Glutamatergic neuron (in vitro differentiated cells): ENCODE measurements at places on chromosomes 2 and 18. TPM values are rescaled to one million over a fixed set of nuclear protein-coding genes. Genes with fewer than 3 reads are reported as not detected.

GRCh38 chr2:230947908-230948365 is 22.9 kb upstream of the GPR55 start:
- DNase-seq, result no peak

DNA sequence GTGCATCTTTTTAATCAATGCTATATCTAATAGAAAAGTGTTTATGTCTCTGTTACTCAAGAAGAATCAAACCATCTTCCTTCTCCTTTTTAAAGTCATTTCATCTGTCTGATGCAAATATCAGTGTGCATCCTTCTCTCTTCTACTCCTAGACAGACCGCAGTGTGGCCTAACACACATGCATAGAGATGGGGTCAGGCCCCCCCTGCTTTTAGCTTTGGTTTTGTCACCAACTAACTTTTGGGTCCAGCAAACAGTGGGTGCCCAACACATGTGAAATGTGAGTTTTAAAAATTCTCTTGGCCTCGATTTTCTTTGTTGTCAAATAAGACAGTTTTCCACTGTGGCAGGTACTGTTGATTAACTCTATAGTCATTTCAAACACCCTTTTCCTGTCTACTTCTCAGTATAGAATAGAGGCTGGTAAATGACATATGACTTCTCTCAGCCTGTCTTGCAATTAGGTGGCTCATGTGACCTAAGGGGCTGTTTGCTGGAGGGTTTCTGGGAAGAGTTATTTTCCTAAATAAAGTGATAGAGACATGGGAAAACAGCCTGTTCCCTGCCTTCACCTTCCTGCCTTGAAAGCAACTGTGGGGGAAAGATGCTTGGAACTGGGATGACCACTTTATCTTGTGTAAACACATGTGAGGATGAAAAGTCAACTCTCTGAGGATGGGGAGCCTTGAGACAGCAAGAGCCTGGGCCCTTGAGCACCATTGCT is 65.7 kb upstream of the DARS1 start:
- DNase-seq, result no peak

GRCh38 chr2:45765007-45765727 is 113.7 kb downstream of the PRKCE start:
- no peak for DNase-seq

GRCh38 chr18:75563150-75563549 is 135.6 kb upstream of the SMIM21 start:
- no peak for DNase-seq

GRCh38 chr18:50665015-50665414 is 105.1 kb downstream of the MAPK4 start:
- no peak for DNase-seq

- DNase-seq, result no peak
Measured at GRCh38 chr2:29236074-29236473, 120.9 kb downstream of the CLIP4 start.

DNA sequence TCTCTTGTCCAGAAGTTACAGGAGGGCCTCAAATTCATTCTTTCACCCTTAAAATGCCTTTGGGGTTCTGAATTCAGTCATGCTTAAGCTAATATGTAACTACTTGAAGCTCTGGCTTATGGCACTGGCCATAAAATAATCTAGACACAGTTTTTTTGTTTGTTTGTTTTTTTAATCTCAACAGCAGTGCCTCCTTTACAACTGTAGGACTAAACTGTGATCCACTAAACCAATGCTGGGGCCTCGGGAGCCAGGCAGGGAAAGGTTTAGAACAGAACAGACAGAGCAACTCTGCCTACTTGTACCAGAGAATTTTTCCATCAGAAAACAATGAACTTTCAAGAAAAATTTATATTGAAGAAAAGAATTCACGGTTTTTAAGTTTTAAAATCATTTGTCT is 1.7 kb downstream of the STAM2 start:
- no peak for DNase-seq

- DNase-seq, result no peak
Measured at GRCh38 chr2:207311316-207312005, 145.7 kb upstream of the KLF7 start.

DNA sequence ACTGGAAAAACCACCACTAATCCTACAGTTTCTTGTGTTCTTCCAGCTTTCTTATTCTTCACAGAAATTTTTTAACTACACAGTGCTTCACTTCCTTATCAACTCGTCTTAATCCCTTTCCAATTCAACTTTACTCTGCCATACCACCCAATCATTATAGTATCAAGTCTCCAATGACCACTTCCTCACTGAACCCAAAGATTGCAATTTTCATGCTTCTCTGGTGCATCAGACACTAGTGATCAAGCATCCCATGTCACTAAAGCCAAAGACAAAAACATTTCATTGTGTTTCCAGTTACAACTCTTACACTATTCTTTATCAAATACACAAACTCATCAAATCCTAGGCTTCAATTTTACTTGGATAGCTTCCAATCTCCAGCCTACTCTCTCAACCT is 9.5 kb downstream of the CHAC2 start:
- no peak for DNase-seq

DNA sequence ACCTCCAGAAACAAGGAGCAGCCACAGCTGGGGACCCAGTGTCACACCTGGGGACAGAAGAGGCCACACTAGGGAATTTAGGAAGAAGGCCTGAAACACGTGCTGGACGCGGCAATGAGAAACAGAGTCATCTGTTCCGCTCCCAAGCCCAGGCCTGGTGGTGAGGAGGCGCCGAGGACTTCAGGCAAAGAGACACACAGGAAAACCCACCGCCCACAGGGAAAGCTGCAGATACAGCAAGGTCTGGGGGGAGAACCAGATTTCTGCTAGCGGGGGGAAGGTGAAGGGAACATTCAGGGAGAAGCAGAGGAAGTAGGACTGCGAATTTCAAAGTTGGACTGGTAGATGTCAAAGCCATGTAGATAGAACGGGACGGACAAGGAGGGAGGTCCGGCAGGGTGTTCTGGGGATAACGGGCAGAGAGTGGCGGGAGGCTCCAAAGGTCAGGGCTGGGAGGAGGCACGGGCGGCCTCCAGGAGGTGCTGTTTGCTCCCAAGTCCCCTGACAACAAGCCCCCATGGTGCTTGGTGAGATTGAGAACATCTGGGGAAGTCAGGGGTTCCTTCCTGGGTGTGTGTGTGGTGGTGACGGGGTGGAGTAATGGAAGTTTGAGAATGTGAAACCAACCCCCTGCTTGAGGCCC is 351.7 kb upstream of the MYT1L start:
- DNase-seq, result no peak

DNA sequence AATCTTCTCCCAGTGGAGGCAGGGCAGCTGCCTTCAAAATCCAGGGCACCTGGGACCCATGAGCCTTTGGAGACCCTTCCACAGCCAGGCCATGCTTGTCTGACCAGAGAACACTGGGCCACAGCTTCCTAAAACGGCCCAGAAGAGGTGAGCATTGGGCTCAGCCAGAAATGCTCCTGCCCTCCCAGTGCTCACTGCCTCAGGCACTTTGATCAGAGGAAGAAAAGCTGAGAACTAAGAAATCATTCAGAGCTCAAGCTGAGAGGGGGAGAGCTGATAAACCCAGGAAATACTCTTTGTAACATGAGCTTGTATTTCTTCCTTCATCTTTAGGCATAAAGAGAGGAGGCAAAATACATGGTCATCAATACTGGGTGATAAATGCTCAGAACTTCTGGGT is 365.5 kb upstream of the KLHL29 start:
- no peak for DNase-seq

GRCh38 chr18:46013484-46014189 is 46.5 kb upstream of the EPG5 start:
- no peak for DNase-seq

DNA sequence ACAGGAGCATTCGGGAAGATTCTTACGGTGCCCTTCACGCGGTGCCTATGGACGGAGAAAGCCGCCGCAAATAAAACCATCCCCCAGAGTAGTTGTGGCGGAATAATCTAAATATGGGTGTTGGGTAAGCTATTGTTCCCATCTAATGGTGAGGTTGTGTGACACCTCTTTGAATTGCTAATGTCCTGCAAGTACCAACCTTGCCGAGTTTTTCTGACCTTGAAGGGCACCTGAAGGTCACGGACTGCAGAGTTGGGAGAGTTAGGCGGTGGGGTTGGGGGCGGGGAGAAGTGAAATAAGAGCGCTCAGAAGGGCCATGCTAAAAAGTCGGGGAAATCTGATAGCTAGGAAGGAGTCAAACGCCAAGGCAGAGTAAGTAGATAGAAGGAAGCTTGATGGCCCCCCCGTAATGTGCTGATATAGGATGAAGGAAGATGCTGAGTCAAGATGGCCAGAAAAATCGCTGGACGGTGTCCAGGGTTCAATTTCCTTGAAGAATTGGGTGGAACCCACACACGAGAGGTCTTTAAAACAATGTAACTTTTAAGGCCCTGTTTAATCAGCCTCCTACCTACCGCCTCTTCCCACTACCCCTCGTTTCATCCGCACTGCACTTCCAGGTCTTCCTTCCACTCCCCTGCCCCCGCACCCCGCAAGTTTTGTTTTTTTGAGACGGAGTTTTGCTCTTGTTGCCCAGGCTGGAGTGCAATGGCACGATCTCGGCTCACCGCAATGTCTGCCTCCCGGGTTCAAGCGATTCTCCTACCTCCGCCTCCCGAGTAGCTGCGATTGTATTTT is 600 bp downstream of the KATNAL2 start:
- no peak for DNase-seq

DNA sequence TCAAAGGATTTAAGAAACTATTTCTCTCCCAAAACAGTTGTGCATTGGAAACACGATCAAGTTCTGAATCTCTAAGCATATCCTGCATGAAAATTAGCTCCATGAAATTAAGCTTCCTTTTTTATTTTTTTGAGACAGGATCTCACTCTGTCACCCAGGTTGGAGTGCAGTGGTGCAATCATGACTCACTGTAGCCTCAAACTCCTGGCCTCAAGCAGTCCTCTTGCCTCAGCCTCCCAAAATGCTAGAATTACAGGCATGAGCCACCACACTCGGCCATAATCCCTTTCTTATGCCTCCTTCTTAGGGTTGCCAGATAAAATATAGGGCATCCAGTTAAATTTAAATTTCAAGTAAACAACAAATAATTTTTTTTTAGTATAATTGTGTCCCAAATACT is 124.4 kb downstream of the ARL4C start:
- no peak for DNase-seq

GRCh38 chr2:206296128-206296527 is 21.7 kb downstream of the ZDBF2 start:
- DNase-seq, result no peak

- DNase-seq, result no peak
Measured at GRCh38 chr2:204749319-204749718, 204.0 kb downstream of the PARD3B start.

- DNase-seq, result no peak
Measured at GRCh38 chr2:238202326-238203093, 985 bp downstream of the ILKAP start.

- peak; percentile 76 for DNase-seq
Measured at GRCh38 chr2:74833418-74834233, at the start of gene HK2. HK2 (plus strand) TSS chr2:74834127; CDS start chr2:74834581, 454 bp downstream.

DNA sequence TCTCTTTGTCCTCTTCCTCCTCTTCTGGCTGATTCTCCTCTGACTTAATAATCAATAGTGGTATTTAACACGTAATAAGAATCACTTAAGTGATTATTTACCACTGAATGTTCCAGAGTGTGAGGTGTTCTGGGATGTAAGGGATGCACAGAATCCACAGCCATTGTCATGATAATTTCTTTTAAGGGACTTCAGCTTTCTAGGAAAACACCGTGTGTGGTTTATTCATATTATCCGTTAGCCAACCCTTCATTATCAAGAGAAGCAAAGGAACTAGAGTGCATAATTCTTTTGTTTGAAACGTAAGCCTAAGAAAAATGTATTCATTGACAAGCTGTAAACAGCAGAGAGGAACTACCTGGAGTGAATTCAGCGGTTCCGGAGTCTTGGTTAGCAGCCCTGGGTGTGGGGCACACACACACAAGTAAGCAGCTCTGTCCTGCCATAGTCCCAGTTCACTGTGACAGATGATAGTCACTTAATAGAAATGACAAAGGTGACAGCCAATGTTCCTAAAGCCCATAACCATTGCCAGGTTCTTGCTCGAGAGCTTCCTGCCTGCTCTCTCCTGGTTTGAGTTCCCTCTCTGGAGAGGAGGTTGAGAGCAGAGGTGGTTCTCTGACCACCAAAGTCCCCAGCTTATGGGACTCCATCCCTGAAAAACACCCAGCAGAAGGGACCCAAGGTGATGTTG is 101.9 kb downstream of the ACOXL start:
- no peak for DNase-seq

The GALNT14 gene
- total RNA-seq, result 14.4 TPM
